ENCODE measurements at places on chromosomes 12 and 14.
A peak's percentile ranks its signal among the peaks of the same experiment; 100 is the strongest.

GRCh38 chr12:69500631-69501030 is 30.4 kb downstream of the FRS2 start:
- no peak for DNase-seq

DNA sequence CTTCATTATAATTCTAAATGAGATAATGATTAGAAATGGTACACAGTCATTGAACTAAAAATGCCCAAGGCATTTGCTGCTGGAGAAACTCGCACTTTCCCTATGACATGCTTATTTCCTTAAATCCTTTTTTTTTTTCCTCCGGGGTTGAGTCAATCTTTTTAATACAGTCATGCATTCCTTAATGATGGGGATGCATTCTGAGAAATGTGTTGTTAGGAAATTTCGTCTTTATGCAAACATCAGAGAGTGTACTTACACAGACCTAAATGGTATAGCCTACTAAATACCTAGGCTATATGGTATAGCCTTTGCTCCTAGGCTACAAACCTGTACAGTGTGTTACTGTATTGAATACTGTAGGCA is 29.8 kb upstream of the DACT1 start:
- no peak for DNase-seq

GRCh38 chr14:99025418-99025817 is 246.6 kb downstream of the BCL11B start:
- no peak for DNase-seq

GRCh38 chr12:57372233-57372632 is 58.6 kb downstream of the R3HDM2 start:
- no peak for DNase-seq

- no peak for DNase-seq
Measured at GRCh38 chr14:62077676-62078261, 315.5 kb downstream of the SNAPC1 start.

- DNase-seq: no peak
Measured at GRCh38 chr14:105878554-105878953, 352.2 kb downstream of the TMEM121 start.

DNA sequence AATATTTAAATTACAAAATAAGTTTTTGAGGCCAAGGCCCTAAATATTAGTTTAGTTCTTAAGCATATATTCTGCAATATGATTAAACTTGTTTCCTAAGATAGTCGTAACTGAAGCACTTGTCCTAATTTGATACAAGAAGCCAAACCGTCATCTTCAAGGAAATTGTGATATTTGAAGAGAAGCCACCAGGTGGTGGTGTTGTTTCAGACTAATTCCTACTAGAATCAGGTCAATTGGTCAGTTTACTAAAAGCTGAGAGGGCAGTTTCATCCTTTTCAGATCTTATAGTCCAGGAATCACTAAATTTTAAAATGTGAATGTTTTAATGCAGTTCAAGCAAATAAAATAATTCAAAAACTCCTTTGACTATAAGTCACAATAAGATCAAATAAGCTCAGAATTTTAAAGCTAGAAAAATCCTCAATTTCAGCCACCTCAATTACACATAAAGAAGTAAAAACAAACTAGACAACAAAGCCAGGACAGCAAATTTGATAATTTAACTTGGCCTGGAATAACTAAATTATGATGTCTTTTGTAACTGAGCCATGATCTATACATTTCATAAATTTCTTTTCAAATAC is 7.1 kb upstream of the ARL1 start:
- DNase-seq: peak; percentile 72

- DNase-seq: peak; percentile 67
Measured at GRCh38 chr12:132955094-132956010, 754 bp downstream of the ZNF605 start.

DNA sequence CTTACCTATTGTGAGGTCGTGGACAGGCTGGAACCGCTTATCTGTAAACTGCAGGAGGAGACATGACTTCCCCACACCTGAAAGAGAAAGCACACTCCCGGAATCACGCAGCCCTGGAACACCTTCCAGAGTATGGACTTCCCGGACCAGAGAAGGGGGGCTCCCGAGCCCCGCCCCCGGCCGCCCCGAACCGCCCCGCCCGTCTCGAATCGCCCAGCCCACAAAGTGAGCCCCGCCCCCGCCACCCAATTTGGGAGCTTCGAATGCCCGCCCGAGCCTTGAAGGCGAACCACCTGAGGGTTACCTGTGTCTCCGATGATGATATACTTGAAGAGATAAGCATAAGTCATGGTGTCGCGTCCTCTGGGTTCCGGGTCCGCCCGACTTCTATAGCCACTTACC is 235 bp downstream of the RAB2B start:
- DNase-seq: peak; percentile 93

GRCh38 chr12:86613311-86613710 is 357.1 kb upstream of the MGAT4C start:
- no peak for DNase-seq

- DNase-seq: no peak
Measured at GRCh38 chr12:6120796-6121473, 3.5 kb downstream of the VWF start.
